Left renal pelvis (tissue), 4 donors: ENCODE measurements at places on chromosomes 5 and 9.

DNA sequence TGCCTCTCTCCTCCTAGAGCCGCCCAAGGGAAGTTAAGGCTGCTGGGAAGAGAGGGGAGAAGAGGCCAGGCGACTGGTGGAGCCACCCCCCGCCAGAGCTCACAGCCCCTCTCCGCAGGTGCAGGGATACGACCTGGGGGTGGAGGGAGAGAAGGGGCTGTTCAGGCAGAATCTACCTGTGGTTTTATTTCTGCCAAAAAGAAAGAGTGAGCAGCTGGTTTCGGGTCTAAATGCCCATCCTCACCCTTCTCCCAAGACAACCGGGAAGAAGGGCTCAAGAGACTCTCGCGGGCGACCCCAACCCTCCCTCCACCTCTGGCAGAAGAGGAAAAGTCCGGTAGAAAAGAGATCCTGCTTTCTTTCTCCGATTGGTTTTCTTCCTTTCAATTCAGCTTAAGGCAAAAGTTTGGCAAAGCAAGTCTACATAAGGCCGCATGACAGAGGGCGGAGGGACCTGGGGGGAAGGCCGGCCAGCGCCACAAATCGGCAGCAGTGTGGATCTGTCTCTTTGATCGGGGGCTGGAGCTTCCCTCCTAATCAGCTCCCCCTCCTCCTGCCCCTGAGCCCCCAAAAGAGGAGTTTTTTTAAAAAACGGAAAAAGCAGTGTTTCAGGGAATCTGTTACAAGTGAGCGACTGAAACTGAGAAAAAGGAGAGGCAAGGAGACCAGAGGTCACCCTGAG is 16.3 kb downstream of the FAM78A start:
- DNase-seq, result no peak

GRCh38 chr5:38590838-38591522 is 34.5 kb upstream of the LIFR start:
- no peak for DNase-seq

GRCh38 chr9:101527066-101527465 is 6.6 kb upstream of the RNF20 start:
- DNase-seq, result no peak

- DNase-seq, result no peak
Observed at GRCh38 chr9:18163146-18163545, 310.8 kb upstream of the ADAMTSL1 start.

DNA sequence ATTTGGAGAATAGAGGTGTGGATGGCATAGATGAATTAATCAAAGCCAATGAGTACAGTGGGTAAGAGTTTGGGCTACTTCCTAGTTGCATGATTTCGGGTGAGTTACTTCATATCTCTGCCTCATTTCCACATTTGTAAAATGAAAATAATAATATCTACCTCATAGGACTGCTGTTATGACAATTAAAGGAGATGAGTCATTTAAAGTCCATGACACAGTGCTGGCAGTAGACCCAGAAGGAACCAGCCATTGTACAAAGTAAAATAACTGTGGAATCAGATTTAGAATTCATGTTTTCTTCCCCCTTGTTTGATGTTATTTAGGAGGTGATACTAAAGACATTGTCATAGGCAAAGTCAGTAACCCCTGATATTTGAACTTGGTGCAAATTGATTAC is 139.5 kb upstream of the SLC27A6 start:
- DNase-seq, result no peak

DNA sequence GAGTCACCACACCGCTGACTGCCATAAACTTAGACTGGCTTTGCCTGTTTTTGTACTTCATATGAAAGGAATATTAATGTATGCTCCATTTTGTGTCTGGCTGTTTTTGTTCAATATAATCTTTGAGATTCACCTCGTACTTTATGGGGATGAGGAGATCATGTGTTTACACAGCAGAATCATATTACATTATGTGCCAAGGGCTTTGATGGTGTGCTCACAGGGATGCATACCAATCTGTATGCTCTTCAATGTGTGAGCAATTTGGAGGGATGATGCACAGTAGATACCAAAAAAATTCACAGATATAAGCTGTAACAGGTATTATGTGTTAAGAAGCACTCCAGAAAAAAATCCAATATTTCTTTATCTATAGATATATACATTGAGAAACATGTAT is 113.7 kb downstream of the GABRB2 start:
- DNase-seq, result no peak

DNA sequence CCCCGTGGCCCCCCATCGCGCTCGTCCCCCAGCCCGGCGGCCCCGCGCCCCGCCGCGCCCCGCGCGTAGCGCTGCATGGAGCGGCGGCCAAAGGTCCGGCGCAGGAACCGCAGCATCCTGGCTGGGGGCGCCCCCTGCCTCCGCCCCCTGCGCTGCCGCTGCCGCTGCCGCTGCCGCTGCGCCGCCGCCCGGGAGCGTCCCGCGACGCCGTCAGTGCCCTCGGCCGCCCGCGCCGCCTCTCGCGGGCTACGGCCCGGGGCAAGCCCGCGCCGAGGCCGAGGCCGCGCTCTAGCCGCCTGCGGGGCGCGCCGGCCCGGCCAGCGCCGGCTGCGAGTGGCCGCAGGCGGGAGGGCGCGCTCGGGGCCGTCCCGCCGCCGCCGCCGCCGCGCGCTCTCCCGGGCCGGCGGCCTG is 523 bp downstream of the EPB41L4B start:
- DNase-seq, result no peak

DNA sequence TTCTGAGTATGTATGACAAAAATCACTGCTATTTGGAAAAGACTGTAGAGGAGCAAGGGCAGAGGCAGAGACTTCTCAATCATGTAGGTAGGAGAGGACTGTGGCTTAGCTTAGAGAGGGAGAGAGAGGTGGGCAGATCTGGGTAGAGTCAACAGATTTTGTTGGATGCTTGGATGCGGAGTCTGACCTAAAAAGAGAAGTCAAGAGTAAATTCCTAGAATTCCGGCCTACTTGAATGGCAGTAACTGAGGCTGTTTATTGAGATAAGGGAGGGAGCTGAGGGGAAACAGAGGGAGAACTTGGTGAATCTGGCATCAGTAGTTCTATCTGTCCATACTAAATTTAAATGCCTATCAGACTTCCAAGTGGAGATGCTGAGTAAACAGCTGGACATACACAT is 2.4 kb downstream of the TICAM2 start:
- no peak for DNase-seq

GRCh38 chr9:84368601-84369000 is 28.0 kb upstream of the SLC28A3 start:
- DNase-seq, result no peak

DNA sequence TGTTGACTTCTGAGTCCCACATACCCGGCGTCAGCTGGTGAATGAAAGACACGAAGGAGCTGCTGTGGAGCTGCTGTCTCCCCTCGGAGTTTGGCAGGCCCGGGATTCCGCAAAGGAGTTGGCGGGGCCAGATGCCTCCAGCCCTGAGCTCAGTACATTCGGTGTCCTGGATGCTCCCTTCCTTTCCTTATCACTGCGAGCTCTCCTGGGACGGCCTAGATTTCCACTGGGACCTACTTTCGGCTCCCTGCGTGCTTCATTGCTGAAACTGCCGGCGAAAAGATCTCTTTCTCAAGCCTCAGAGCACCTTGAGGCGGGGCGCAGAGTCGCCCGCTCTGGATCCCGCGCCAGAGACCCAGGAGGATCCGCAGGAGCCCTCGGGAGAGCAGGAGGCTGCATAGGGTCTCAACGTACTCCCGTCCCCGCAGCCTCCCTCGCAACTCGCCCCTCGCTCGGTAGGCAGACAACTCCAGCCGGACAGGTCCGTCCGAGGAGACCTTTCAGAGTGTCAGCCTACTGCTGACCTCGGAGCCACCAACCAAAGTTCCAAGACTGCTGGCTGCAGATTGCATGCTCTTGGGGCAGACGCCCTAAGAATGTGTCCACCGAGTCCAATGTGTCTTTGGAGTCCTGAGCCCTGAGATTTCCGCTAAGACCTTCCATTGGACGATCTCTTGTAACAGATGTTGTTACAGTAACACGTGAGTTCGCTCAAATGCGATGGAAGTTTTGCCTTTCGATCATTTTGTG is 6.1 kb downstream of the ANXA2R start:
- DNase-seq, result no peak

- no peak for DNase-seq
Observed at GRCh38 chr9:37239224-37239859, 119.0 kb downstream of the ZCCHC7 start.

DNA sequence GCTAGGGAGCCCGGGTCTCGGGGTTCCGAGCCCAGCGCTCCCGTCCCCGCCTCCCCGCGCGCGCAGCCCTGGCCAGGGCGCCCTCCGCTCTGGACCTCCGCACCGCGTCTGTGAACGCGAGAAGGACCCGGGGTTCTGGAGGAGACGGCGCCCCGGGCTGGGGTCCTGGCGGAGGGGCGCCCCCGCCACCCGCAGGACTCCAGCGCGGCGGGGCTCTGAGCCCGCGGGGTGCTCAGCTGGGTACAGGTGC is 431 bp downstream of the TMOD1 start:
- no peak for DNase-seq
